ENCODE measurements at places on chromosomes 3 and 15. TPM values are rescaled to one million over a fixed set of nuclear protein-coding genes. Genes with fewer than 3 reads are reported as not detected.
A peak's percentile ranks its signal among the peaks of the same experiment; 100 is the strongest.

DNA sequence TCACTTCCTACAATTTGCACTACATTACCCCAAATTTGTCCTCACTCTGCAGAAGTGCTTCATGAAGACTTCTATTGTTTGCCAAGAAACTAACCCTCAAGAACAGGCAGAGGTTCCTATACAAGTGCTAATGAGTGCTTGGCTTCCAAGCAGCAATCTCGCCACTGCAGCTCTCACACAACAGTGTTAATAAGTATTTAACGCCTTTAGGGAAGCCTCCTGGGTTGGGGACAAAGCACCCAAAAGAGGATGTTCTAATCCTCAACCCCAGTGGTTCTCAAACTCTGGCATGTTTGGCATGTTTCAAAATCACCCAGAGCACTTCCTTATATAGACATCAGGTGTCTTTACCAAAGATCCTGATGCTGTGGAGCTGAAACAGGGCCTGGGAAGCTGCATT, 64.6 kb downstream of the ZIC4 start:
- DNase-seq: no peak

Gene C15orf40
- total RNA-seq: 12.0 TPM

- DNase-seq: no peak
These were observed 14.5 kb upstream of the CFAP20DC start for GRCh38 chr3:59064276-59064675.

Gene UROC1
- total RNA-seq: not detected

GRCh38 chr3:130276203-130276803, 69.2 kb upstream of the COL6A5 start:
- DNase-seq: no peak

GRCh38 chr3:119729996-119730395, 27.2 kb downstream of the CFAP91 start:
- no peak for DNase-seq

Gene AQR
- total RNA-seq: 12.2 TPM

- DNase-seq: no peak
These were observed 5.5 kb downstream of the CPLX3 start for GRCh38 chr15:74831813-74832495.

GRCh38 chr3:13493867-13494441, 13.8 kb downstream of the HDAC11 start:
- DNase-seq: peak; percentile 44

Gene SKOR1
- 0.09 TPM for total RNA-seq

- peak; percentile 42 for DNase-seq
These were observed 473 bp downstream of the FHIT start for GRCh38 chr3:61250784-61251173.

Gene TOPBP1
- total RNA-seq: 7.6 TPM

GRCh38 chr3:168459226-168459784, 363.6 kb upstream of the GOLIM4 start:
- DNase-seq: no peak

DNA sequence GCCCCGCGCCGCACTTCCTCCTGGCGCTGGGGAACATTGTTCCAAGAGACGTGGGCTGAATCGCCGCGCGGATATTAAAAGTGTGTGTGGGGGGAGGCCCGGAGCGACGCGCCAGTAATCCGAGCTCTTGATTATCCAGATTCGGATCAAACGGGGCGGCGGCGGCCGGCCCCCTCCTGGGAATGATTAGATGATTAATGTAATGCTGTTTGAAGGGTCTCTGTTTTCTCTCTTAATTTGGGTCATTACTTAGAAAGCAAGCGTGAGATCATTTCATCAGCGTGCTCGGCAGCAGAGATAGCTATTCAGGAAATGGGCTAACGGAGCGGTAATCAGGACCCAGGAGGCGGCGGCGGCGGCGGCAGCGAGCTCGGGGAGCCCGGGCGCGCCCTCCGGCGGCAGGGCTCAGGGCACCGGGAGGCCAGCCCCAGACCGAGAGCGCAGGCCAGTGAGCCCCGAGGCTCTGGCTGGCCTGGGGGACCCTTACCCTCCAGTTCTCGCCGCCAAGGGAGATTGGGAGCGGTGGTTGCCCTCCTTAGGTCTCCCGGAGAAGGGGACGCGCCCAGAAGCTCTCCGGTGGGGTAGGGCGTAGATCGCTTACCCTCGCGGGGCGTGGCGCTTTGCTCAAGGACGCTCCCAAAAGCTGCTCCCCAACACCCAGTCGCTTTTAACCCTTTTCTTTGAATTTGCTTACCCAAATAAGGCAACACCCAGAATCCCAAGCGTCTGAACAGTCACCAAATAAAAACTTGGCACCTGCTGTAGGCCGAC, 4.5 kb downstream of the FEZF2 start:
- DNase-seq: no peak

Gene KCNAB1
- 3.9 TPM for total RNA-seq

GRCh38 chr15:63218100-63218808, 28.8 kb downstream of the RAB8B start:
- DNase-seq: no peak

GRCh38 chr3:183911763-183912506, 27.3 kb upstream of the PARL start:
- no peak for DNase-seq

DNA sequence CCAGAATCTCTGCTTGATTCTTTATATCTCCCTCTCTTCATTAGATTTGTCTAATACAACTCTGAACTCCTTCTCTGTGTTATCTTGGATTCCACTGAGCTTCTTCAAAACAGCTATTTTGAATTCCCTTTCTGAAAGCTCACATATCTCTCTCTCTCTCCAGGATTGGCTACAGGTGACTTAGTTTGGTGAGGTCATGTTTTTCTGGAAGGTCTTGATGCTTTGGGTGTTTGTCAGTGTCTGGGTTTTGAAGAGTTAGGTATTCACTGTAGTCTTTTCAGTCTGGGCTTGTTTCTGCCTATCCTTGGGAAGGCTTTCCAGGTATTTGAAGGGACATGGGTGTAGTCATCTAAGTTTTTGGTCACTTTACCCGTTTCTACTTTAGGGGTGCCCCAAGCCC, 781.8 kb downstream of the FHIT start:
- no peak for DNase-seq

DNA sequence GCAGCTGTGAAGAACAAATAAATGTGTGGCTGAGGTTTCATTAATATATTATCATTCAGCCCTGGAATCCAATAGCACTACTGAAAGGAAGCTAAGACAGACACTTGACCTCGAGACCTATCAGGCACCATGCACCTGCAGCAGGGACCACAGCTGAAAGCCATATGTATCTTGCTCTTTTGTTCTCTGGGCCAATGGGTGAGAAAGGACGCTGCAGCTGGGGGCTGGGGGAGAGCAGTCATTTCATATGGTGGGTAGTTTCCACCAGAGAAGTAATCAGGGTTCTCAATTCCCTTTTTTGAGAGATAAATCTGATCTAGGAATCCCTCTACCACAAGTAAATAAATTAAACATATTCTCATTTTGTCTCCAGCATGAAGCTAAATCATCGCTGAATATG, 225.6 kb upstream of the STRIT1 start:
- DNase-seq: no peak

DNA sequence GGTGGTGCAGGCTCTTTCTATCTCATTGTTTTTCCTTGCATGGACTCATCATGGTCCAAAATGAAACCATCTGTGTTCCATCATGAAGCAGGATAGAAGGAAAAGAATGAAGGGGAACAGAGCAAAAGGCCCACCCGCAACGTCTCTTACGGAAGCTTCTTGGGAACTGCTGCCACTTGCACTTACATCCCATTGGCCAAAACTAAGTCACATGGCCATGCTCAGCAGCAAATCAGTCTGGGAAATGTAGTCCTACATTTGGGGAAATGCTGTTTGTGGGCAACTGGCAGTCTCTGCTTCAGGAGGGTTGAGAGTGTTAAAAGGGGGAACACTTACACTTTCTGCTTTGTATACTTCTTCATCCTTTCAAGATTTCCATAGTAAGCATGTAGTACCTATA, 191.6 kb downstream of the SV2B start:
- no peak for DNase-seq

DNA sequence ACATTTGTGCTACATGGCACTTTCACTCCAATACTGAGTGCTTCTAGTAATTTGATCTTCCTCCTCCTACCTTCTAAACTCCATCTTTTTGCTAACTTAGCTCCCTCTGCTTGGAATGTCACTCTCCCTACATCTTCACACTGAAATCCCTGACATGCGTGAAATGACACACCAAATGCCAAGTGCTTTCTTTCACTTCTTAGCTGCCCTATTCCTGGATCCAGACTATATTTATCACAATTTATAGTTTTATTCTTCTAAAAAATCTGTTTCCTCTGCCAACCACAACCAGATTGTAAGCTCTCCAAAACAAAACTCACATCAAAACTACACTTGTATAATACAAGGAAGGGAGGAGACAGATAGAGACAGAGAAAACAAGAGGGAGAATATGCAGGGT, 387.3 kb downstream of the FGF12 start:
- no peak for DNase-seq

All from pancreas (tissue), 10 donors.